ENCODE measurements at places on chromosomes 7 and 10.
A peak's percentile ranks its signal among the peaks of the same experiment; 100 is the strongest.

DNA sequence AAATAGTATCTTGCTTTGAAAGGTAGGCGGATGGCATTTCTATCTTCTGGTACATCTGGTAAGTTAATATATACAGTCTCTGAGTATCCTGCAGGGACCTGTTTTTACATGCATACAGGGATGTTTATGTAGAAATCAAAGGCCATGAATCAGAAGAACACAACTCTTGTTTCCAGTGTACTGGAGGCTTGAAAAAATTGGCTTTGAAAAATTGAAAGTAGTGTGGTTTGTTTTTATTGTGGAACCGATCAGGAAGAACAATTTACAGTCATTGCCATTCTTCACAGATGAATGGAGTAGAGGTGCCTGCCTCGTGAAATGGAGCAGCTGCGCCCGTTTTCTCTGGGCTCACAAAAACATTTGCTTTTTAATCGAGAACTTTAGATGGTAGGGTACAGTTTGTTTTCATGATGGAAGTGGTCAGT, 54.0 kb upstream of the RPA3 start:
- DNase-seq, result no peak

DNA sequence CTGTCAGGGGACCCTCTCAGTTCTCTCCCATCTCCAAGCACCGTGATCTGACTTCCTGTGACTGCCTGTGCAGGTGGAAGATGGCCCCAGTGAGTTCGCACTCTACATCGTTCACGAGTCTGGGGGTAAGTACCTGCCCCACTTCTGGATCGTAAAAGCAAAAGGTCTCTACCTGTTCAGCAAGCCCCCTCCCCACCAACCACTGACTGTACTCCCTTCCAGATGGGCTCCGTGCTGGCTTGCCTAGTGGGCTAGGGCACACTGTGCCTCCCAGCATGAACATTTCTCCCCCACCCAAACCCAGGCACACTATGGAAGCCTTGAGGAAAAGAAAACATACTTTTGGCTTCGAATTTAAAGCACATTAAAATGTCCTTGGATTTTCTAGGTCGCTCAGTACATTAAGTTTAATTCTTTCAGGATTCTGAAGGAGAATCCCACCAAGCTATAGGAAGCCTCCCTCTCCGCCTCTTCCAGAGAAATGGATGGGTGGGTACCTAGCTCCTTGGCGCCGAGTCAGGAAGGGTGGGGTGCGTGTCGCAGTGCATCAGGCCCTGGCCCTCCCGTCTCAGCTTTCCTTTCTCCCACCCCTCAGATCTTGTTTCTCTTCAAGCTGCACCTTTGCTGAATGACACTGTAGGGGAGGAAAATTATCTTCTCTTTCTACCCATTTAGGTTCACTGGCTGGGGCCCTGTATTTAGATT, 11.0 kb upstream of the ZNF22 start:
- DNase-seq, result no peak

- DNase-seq, result peak; percentile 0
Observed at GRCh38 chr7:21500117-21500832, 42.6 kb upstream of the DNAH11 start.

- DNase-seq, result peak; percentile 45
Observed at GRCh38 chr10:101217450-101218281, 11.6 kb downstream of the LBX1 start.

DNA sequence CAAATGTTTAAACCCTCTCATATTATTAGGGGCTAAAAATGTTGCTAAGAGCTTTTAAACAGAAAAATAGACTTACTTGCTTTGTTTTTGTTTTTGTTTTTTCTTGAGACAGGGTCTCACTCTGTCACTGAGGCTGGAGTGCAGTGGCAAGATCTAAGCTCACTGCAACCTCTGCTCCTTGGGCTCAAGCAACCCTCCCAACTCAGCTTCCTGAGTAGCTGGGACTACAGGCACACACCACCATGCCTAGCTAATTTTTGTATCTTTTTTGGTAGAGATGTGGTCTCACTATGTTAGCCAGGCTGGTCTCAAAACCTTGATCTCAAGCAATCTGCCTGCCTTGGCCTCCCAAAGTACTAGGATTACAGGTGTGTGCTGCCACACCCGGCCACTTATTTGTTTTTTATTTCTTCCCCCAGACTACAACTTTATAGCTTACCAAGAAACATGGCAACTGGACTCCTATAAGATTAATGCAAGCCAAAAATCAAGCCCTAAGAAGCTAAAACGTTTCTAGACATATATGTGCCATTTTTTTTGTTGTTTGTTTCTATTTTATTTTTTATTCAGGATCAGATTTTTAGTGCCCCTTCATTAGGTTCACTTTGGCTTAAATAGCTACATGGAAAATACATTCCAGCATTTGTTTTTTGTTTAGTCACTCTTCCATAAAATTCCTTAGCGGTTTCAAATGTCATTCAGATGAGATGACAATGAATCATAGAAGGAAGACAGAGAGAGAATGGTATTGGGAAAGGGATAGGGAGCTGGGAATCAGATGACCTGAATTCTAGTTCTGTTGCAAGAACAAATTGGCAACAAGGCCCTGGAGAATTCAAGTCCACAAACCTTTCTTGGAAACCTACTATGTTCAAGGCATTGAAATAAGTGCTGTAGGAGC, 163.4 kb upstream of the MKLN1 start:
- DNase-seq, result peak; percentile 90

DNA sequence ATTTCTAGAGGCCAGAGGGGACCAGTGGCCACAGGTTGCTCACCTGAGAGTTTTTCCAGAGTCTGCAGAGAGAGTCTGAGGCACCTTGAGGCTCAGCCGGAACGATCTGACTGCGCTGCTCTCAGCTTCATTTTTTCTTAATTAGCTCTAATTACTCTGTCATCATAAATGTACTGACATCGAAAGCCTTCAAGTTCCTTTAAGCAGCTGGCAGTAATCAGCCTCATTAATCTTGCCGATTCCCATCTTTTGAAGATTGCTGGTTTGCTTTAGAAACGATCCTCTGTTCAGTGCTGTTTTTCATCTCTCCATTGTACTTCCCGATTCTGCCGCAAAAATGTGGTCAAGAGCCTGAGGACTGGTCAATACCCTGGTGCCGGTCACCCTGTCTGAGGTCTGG, 454.7 kb downstream of the TYW1 start:
- no peak for DNase-seq

DNA sequence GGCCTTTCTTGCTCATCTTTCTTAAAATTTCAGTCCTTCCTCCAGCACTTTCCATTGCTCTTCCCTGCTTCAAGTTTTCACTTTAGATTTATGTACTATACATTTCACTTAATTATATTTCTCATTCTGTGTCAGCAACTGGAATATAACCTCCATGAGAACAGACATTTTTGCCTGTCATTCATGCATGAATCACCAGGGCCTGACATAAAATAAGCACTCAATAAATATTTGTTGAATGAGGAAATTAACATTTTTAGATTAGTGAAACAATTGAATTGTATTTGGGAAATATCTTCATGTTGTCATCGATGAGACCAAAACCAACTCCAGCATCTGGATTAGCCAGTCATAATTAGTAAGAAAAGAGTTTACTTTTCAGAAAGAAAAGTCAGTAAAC, 6.1 kb downstream of the SAMD9L start:
- DNase-seq, result peak; percentile 16

DNA sequence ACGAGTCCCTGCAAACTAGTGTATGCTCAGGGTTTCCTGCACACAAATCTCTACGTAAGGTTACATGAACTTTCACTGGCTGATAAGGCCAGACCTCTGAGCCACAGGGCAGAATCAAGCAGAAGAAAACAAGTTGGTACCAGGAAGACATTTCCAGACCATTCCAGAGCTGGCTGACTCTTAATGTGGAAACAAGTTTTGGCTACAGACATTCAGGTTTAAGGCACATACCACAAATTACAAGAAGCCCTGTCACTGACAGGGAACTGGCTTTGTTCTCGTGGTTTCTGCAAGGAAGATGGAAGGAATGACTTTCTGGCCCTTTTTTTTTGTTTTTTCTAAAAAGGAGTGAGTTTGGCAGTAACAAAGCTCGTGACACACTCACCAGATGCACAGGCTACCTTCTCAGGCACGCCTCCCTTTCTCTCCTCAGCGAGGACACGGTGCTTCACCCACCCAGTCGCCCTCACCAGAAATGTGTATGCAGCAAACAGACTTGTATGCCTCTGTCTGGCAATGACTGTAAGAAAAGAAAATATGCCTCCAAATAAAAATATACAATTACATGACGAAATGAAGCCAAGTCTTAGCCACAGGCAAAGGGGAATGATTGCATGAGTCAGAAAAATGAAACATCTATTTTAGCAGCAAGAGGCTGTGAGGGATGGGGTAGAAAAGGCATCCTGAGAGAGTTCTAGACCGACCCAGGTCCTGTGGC, 22.6 kb downstream of the PLAC9 start:
- DNase-seq, result peak; percentile 90

GRCh38 chr10:46019569-46020343, 10.7 kb downstream of the NCOA4 start:
- DNase-seq, result peak; percentile 26

DNA sequence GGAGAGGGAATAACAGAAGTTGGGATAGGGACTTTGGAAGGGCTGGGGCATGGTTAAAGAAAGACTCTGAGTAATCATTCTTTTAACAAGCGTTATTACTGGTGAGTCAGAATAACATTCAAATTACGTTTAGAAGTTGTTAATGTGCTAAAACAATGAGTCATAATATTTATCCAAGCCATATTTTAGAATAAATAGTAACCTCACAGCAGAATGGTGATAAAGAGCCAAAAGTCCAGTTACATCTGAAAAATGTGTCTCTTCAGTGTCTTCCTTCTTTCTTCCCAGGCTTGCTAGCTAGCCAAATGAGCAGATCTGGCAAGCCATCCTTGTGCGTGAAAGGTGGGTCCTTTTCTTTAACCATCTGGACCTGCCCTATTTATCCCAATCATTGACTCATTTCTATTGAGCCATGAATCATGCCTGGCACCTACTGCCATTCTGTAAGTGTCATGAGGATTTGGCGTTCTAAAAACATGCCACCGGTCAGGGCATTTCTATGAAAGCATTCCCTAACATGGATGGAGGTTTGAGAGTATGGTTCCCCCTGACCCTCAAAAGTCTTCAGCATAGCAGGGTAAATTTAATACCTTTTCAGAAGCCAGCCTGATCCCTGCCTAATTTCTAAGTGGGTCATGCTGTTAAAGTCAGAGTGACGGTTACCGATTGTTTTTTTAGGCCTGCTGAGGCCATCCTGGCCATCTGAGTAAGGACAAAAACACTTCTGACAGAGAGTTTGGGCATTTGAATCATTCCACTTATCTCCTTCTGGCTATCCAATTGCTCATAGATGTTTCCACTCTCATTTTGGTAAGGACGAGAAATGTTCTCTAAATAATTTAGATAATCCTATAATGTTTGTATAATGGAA, 26.9 kb downstream of the MYPN start:
- DNase-seq, result peak; percentile 68

DNA sequence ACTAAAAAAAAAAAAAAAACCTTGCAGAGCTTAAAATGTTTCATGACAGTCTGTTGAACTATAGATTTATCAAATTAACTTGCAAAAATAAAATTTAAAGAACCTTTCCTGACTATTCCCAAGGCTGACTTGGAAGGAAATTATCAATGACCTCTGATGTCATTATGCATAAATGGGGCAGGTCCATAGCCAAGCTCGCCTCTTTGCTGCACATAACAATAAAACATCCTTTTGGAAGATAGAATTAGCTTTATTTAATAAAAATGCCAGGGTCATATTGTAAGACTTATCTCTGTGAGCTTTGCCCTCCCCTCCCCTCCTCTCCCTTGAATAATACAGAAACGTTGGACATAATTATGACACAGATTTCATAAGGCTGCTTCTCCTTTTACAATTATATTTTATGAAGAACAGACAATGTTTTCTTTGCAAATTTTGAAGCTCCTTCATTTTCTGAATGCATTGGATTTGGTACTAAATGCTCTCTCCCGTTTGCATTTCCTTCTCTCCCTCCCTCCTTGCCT, 444.8 kb downstream of the AUTS2 start:
- DNase-seq, result no peak

- peak; percentile 70 for DNase-seq
Observed at GRCh38 chr7:14197280-14197679, 207.8 kb upstream of the ETV1 start.

GRCh38 chr7:85773116-85773728, 586.4 kb upstream of the SEMA3D start:
- DNase-seq, result peak; percentile 74

- no peak for DNase-seq
Observed at GRCh38 chr10:125137601-125138438, 22.5 kb downstream of the CTBP2 start.

DNA sequence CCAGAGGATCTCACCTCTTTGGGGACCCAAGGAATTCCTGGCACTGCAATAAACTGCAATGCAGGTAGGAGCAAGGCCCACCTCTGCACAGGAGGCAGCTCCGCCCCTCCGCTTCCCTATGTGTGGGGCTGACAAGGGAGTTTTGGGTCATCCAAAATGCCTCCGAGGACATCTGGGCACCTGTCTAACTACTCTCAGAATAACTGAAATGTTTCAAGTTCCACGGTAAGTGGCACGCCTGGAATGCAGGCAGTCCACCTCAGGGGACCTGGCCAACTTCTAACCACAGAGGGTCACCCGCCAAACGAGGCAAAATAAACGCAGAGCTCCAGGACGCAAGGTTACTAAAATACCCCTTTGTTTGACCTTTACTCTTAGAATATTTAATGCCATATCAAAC, 102.5 kb downstream of the FGFR2 start:
- no peak for DNase-seq

DNA sequence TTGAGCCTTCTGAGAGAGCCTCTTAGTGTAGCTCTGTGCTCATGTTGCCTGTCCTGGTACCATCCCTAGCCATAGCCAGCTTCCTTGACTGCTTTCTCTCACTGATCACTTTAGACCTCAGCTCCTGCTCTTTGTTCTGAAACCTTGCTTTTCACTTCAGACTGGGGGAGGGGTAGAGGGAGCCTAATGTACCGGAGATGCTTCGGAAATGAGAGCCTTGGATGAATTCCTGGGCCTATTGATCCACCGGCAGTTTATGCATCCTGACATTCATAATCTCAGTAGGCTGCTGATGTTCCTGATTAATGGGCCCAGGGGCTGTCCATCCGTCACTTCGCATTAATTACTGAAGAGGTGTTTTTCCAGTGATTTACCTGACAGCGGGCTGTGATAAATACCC, 38.8 kb downstream of the R3HCC1L start:
- DNase-seq, result no peak

DNA sequence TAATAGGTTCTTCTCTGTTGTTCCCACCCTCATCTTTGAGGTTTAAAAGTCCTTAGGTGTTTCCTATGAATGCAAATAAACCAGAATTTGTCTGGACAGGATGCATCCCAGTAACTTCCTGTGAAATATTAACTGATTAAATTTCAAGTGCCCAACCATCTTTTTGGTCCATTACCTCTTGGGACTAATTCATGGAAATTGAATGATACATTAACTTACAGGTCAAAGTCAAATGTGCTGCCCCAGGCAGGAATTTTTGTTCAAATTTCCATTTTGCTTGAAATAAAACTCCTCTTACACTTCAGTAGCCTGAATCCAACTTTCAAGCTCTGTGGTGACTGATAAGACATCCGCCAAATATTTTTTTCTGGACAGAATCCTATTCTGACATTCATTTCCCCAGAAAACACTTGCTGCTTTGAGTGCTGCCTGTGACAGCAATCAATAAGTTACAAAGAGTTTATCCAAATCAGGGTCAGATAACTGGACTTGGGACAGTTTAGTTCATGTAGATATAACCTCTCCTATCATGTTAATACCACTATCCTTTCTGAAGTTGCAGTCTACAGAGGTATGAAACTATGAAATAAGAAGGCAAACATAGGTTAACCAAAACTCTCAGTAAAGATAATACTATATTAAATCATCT, 383.5 kb downstream of the POM121L12 start:
- DNase-seq, result no peak
